ENCODE measurements at places on chromosomes 7 and 10.

GRCh38 chr7:37432281-37432920 lies 16.3 kb downstream of the ELMO1 start:
- DNase-seq, result no peak

DNA sequence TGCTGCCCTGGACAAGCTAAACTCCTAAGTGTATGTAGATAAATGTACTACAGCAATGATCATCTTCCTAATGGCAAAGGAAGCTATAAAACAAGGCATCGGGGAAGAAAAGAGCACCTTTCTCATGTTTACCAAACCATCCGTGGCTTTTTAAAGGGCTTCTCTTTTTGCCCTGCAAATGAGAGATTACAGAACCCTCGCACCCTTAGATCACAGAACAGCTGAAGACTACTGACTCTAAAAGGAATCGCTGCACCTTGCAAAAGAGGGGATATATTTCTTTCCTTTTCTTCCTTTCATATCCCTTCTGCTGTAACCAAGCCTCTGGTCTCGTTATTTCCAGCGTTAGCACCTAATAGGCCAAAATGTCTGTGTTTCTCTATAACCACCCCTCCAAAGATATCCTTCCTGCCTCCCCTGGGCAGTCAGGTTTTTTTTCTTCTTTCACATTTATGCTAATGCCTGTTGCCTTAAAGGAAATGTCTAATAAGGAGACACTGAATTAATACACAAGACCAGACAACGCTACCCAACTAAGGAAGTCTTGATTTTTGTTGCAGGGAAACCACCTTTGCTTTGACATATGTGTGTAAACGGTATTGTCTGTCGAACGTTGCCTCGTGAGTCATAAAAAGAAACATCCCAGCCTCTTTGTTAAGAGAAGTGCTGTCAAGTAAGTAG lies 10.5 kb downstream of the ST8SIA6 start:
- DNase-seq, result peak; percentile 87

DNA sequence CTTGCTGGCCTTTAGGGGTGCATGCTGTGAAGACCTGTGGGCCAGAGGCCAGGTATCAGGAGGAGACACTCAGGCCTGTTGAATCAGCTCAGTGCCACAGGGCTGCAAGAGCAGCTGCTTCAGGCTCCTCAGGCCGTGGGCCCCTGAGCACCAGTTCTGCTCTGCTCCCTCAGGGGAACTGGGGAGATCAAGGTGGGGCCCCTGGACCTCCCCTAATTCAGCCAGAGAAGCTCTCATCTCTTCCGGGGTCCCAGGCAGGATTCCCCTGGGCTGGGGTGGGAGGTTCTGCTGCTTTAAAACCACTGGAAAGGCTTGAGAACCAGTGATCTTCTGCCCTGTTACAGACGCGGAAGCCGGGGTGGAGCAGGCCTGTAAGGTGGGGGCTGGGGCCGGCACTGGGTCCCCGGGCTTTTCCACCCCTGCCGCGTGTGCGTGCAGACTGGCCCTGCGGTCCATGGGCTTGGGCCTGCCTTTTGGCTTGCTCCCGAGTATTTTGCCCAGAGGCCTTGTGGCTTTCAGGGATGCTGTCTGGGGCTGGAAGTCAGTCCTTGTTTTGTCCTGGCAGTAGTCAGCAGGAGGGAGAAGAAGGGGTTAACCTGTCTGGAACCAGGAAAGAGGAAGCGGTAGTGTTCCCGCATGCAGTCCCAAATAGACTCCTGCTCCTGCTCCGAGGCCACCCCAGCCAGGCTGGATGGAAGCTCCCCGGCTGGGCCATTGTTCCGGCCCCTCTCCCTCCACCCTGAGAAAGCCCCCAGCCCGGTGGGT lies 74.3 kb downstream of the LHPP start:
- no peak for DNase-seq

DNA sequence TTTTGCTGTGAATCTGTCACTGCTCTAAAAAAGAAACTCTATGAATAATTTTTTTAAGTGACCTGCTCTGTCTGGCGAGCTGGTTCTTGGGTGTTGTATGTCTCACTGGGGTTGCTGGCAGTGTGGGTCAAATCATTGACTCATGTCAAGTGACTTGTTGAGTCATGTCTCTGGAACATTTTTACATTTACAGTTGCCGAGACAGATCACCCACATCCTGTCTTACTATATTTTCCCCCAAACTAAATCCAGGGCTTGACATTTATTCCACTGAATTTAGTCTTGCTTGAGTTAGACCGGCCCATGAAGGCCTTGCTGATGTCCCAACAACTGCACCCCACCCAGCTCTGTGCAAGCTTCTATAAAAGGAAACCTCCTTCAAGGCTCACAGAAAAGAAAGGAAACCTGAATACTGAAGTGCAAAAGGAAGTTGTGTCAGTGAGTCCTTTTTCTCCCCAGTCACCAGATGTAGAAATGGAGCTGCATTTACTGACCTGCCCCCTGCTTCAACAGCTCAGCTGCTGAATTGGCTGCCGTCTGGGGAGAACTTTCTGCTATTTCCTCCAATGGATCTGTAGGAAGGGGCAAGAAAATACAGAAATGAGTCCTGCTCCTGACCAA lies 290.3 kb downstream of the TNS3 start:
- peak; percentile 95 for DNase-seq

DNA sequence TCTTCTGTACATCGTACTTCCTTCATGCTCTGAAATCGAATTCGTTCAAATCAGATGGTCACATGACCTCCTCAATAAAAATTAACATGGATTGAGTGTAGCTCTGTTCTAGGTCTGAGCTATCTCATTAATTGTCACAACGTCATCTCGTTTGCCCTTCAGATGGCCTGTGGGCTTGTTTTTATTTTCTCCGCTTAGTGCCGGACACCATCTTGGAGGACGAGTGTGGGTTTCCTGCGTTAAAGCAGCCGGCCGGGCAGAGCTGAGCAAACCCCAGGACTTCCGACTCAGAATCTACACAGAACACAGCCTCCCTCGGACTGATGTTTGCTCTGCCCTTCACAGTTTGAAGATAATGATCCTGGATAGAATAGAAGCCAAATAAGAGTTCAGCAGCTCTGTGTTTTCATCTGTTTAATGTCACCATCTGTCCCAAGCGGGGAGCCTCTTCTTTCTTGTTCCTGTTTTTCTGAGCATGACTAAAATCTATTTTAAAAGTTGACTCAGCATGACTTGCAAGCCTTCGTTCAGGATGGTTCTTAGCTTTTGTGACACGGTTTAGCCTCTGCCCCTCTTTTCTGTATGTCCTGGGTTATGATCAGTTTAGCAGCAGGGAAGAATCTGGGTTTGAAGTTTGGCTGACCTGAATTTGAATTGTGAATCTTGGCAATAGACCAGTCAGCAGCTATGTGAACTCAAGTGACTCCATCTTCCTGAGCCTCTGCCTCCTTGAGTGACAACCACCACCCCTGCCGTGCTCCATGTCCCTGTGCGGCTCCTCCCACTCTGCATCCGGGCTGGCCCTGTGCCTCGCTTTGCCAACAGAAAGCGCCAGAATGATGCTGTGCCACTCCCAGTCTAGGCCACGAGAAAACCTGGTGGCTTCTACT lies 30.6 kb upstream of the GALNTL5 start:
- DNase-seq, result no peak

Measured in epithelial cell of esophagus (primary cell).